ENCODE measurements at places on chromosomes 11 and 22.

DNA sequence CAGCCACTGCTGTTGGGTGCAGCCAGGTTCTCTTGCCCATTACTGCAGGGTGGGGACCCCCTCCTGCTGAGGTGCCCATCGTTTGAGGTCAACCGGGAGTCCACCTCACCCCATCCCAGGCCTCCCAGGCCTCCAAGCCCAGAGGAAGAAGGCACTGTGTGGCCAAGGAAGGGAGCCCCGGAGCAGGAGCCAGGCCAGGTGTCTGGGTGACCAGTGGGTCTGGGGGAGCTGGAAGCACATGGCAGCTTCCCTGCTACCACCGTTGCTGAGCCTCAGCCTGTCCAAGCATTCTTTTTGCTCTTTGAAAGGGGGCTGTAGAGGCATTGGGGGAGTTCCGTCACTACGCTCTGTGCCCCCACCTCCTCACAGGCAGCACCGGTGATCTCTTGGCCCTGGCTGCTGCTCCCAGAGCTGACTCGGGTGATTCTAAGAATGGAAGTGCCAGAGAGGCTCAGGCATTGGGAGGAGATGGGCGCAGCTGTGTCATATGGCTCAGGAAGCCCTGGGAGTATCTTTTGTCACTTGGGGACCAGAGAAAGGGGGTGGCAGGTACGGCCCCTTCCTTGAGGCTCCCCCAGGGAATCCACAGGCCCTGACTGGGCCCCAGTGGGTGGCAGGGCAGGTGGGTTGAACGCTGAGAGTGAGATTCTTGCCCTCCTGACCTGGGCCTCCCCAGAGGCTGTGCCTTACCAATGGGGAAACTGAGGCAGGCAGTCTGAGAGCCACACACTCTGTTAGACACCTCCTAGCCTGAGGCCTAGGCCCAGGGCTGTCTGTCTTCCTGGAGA is 1.9 kb downstream of the SEPTIN5 start:
- no peak for DNase-seq

DNA sequence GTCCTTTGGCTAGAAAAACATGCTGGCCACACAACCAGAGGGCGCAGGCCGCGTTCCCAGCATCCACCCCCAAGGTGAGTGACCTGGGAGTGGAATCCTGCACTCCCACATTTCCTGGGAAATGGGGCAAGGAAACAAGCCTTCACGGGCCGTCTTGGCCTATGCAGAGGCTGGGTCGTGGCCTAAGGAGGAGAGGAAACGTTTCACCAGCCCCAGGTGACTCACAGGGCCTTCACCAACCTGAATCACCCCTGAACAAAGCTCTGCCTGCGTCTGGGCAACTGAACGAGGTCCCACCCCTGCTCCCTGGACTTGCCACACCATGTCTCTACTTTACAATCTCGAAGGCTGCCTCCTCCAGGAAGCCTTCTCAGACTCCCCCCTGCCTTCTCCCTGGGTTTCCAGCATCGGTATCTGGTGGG is 13.2 kb downstream of the MYH9 start:
- no peak for DNase-seq

- DNase-seq = no peak
Measured at GRCh38 chr22:42902875-42903510, 45.9 kb upstream of the ARFGAP3 start.

DNA sequence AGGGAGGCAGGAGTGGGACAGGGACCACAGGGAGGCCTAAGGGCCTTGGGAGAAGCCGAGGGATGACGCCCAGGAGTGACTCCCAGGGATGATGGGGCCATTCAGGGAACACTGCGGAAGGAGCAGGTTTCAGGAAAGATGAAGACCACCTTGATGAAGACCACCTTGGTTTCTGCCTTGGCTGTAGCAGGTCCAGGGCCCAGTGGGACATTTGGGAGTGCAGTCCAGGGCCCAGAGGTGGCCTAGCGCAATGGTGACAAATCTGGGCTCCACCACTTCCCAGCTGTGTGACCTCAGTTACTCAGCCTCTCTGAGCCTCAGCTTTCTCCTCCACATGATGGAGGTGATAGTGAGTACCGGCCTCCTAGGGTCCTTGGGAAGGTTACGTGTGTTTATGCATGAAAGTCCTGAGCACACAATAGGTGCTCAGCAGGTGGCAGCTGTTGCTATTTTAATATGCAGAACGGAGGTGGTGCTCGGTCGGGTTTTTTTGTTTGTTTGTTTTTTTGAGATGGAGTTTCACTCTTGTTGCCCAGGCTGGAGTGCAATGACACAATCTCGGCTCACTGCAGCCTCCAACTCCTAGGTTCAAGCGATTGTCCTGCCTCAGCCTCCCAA is 770 bp downstream of the TSGA10IP start:
- peak; percentile 27 for DNase-seq

DNA sequence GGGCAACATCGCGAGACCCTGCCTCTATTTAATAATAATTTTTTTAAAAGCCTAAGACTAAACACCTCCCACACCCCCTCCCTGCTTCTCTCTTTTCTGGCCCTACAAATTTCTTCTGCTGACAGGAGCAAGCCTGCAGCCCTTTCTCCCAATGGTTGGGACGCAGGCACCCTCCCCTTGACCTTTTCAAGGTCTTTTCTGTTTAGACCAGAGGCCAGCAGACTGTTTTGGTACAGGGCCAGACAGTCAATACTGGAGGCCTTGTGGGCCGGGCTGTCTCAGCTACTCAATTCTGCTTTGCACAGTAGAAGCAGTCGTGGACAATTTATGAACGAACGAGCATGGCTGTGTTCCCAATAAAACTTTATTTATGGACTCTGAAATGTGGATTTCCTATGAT is 92.3 kb downstream of the SCN3B start:
- DNase-seq = no peak

DNA sequence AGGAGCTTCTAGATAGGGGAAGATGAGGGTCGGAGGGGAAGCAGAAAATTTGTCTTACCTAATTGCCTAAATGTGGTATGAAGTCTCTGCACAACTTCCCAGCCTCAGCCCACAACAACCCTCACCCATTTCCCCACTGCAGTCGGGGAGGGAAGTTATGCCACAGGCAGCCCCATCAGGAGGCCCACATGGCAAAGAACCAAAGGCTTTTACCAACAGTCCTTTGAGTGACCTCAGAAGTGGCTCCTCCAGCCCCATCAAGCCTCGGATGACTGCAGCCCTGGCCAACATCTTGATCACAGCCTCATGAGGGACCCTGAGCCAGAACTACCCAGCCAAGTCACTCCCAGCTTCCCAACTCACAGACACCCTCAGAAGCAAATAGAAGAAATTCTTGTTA is 54.8 kb downstream of the CHST1 start:
- no peak for DNase-seq
